ENCODE measurements at places on chromosomes 3 and 15.

DNA sequence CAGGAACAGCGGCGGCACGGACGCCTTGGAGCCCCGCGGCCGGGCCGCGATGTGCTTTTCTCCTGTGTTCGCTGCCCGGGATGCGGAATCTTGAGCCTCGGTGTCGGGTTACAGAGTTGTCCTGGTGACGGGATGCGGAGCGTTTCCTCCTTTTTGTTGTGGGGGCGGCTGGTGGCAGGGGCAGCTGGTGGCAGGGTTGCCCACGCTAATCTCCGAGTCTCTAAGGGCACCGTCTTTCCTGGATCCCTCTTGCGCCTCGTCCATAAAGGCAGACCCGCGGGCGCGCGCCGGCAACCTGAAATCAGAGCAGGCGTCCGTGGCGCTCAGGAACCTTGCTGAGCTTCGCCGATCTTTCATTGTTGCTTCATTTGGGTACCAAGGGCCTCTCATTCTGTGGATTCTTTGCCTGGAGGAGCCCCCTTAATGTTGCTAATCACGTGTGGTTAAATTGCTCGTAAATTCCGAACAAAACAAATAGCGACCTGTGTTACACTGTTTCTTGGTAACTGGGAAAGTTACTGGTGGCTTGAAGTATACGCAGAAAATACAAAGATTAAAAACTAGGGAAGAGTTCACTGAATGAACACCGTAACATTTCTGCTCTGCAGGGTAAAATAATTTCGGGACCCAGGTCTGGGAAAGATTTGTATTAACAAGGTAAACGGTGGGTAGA, 844 bp upstream of the PFN2 start:
- DNase-seq: no peak

DNA sequence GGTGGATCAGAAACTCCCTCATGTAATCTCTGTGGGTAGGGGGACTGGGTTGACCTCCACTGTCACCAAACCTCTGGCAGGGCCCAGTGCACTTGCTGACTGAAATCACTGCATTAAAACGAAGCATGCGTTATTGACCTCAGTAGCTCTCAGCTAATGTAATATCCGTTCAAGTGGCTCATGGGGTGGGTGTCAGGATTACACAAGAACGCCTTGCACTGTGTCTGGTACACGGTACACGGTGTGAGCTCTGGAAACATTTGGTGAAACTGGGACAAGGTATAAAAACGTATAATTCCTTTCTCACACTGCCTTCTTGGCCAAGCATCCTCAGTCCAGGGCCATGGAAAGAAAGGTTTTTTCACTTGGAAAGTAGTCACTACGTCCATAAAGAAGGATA, 11.9 kb downstream of the LRTM1 start:
- DNase-seq: no peak

GRCh38 chr3:148755570-148755969, 57.9 kb downstream of the AGTR1 start:
- DNase-seq: no peak

GRCh38 chr15:20352241-20353200, 189.1 kb downstream of the GOLGA6L6 start:
- DNase-seq: no peak

GRCh38 chr3:69182588-69183316, 60.4 kb upstream of the LMOD3 start:
- DNase-seq: no peak

- no peak for DNase-seq
Measured at GRCh38 chr15:40283615-40284300, 894 bp upstream of the ANKRD63 start.

GRCh38 chr15:24772686-24773373, 97.3 kb downstream of the NPAP1 start:
- no peak for DNase-seq

DNA sequence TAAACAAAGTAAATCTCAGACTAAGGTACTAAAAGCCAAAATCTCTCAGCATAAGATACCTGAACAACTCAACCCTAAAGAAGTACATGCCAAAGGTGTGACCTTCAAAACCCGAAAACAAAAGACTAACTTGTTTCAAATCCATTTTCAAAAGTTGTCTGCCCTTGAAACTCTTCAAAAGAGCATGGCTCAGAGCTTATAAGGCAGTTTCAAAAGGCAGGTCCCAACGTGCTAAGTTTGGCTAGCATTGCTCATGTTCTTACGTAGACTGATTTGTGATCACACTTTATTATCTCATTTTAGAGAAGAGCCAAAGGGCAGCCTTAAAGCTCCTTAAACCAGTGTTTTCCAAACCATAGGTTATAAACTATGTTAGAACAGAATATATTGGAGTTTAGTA, 112.2 kb downstream of the FEZF2 start:
- no peak for DNase-seq

GRCh38 chr15:58746174-58746573, 3.3 kb downstream of the ADAM10 start:
- no peak for DNase-seq

- no peak for DNase-seq
Measured at GRCh38 chr3:32453346-32453745, 49.3 kb downstream of the CMTM6 start.

- no peak for DNase-seq
Measured at GRCh38 chr15:96889734-96890480, 559.4 kb downstream of the NR2F2 start.

- DNase-seq: no peak
Measured at GRCh38 chr3:15602146-15602536, 596 bp downstream of the BTD start.

DNA sequence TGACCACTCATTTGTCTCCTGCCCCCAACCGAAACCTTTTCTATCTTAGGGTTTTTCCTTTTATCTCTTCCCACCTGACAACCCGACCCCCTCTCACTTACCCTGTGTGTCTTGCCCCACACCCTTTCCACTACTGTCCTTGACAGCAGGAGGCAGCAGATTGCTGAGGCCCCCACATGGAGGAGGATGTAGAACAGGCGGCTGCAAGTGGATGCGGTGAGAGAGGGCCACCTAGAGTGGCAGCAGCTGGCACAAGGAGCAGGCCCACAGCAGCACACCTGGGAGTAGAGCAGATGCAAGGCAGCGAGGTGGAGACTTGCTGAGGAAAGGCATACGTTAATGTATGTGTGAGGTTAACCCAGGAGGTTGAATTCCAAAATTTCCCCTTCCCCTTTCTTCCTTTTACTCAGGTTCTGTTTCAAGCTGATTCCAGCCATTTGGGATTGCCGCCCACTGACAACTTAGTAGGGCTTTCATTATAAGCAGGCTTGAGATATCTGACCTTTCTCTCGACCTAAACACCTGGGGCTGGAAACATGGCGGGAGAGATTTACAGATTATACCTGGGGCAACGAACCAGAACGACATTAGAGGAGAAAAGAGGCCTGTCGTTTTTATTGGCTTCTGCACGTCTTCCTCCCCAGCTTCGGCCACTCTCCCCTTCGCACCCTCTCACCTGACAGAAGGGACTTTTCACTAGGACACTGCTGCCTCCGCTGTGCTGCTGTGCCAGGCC, 643 bp downstream of the SERINC4 start:
- no peak for DNase-seq

DNA sequence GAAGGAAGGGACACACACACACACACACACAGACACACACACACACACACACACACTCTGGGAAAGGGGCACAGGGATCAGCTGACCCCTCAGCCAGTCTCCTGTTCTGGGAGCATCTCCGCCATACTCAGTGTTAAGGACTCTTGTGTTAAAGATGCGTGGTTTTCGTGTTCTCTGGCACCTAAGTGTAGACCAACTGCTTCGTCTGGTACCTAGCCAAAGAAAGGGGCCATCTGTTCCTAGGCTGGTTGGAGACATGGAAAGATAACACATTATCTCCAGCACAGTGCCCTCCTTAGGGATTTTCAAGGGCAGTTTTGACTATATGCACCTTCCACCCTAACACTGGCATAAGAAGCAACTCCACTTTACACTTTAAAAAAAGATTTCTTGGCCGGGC, 65.1 kb downstream of the EPHB1 start:
- no peak for DNase-seq

DNA sequence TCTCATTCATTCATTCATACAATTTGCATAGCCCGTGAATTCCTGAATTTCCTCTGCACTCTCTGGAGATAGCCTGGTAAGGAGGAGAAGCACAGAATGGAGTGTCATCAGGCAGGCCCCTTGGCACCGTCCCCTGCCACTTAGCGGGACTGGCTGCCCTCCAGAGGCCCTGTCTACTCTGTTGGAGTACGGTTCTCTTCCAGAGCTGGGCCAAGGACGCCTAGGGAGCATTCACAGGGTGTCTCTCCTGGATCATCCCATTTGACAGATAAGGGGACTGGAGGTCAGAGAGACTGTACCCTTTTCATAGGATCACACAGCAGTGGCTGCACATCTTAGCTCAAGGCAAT, 48.0 kb downstream of the PTH1R start:
- DNase-seq: no peak

GRCh38 chr15:33701304-33701696, 267.0 kb upstream of the CHRM5 start:
- DNase-seq: no peak

DNA sequence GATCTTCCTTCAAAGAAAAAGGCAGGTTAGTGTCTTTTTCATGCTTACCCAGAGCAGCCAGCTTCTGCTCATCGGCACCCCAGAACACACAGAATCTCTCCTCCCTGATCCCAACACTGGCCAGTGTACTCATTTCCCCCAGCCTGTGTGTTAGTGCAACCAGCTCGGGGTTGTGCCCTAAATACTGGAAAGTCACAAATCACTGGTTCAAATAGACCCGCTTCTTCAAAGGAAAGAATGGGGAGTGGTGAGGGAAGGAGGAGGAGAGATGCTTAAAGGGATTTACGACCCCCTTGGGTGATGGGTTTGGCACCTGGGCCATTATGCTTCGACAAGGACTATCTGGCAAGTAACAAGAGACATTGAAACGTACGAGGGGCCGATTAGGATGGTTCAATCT, 114.0 kb downstream of the FOXB1 start:
- no peak for DNase-seq

DNA sequence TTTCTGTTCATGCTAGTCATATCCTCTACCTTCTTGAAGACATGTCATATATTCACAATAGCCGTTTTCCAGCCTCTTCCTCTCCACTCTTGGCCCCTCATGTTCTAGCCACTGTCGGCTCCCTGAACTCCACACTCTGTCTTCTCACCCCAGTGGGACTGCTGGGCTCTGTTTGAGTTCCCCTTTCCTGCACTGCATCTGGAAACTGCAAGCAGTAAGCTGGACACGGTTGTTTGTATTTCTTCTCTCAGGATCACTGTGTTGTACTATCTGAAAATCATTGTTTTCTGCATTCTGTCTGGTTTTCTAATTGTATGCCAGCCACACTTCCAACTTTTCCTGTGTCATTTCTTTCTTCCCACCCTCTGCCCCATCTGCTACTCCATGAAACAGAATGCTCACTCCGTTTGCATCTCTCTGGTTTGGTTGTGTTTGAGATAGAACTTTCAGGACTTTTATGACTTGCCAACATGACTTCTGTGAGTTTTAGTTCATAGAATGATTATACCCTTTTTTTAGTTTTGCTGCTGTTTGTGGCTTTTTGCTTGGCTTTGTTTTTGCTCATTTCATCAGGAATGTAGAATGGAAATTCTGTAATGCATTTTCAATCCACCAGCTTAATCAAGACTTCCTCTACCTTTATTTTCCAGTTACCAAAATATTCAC, 192.3 kb downstream of the PLCL2 start:
- no peak for DNase-seq

DNA sequence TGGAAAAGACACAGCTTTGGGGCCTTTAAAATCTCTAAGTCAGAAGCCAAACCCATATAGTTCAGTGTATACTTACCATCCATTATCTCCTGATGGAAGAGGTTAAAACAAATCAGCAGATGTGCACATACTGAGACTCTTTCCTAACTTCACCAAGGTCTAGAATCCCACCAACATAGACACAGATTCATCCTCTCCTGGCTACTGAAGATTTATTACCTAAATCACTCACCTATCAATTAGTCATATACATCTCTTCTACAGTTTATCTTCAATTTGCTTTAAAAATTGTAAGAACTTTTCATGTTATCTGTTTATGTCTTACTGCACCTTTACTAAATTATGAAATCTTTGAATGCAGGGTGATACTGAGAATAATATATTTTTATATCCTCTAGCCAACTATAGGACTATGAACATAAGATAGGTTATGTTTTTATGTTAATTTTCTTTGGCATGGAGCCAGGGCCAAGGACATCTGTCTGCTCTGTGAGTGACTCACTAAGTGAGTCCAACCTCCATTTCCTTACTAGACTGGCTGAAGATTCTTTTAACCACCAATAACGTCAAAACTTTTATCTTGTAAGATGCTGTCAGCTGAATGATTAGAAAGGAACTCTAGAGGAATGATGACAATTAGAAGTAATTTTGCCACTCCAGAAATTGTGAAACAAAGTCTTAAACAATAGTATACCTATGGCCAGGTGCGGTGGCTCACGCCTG, 397.6 kb downstream of the FOXP1 start:
- DNase-seq: no peak

- DNase-seq: no peak
Measured at GRCh38 chr3:21256932-21257331, 494.1 kb downstream of the ZNF385D start.

DNA sequence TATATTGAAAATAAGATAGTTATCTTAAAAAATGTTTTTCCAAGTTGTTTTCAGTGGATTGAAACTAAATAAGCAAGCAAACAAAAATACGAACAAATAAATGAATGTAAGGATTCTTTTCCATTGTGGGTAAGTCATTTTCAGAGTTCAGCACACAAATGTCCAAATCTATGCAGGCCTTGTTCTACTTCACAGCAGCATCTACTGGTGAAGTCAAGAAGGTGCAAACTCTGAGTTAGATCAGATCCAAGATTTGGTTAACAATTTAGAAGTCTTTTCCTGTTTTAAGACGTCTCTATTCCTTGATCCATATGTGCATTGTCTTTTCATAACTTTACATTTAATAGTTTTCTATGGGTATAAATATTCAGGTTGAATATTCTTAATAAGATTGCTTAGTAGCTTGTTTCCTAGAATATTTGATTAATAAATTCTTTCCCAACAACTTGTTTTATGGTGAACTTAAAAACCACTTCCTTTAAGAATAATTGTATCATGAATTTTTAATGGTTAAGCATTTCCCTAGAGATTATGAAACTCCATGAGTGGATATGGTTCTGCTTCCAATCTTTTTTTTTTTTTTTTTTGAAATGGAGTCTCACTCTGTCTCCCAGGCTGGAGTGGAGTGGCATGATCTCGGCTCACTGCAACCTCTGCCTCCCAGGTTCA, 10.5 kb downstream of the PTX3 start:
- no peak for DNase-seq

- no peak for DNase-seq
Measured at GRCh38 chr3:8816106-8816505, 46.7 kb upstream of the OXTR start.

GRCh38 chr15:63366451-63366850, 15.2 kb downstream of the CA12 start:
- DNase-seq: no peak

DNA sequence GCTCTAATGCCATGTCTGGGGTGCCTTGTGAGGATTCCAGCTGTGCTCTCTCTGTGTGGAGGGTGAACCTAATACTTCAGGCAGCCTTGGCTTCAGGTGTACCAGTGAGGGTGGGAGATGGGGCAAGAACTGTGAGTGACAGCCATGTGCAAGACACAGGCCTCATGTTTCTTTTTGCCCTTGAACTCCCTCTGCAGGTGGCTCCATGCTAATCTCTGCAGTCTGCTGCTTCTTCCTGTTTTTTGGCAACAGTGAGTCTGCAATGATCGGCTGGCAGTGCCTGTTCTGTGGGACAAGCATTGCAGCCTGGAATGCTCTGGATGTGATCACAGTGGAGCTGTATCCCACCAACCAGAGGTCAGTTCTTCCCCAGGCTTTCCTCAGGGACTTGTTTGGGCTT, 189.3 kb downstream of the SV2B start:
- peak; percentile 21 for DNase-seq

All from GDM1 (cell line).